ENCODE measurements at places on chromosomes 7 and 10.

DNA sequence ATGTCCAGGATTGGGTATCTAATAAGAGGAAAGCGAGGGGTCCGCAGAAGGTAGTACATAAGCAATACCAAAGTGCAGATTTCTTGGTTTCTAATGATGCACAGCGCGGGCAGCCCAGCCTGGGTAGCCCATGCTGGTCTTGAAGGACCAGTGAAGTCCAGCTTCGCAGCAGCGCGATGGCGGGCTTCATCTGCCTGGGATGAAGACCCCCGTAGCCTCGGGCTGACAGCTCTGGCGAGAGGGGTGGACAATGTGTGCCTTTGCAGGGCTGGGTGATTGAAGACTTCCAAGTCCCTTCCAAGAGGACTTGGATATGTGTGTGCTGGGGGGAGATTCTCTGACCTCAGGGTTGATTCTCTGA lies 2.2 kb downstream of the SORCS3 start:
- no peak for DNase-seq

DNA sequence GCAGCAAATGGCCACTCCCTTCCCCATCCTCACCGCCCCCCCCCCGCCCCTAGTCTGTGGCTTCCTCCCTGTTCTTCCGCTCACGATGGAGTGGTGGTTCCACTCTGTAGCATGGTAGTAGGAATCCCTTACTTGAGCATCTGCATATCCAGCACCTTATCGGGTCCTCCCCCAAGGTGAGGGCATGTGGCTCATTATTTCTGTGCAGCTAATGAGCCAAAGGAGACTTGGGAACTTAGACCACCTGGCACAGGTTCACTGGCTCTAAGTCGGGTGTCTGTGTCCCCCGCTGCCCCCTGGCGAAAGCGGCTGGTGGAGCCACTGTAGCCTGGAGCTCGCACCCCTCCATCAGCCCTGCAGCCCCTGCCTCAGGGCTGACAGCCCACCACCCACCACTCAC lies 22.8 kb upstream of the GPR26 start:
- no peak for DNase-seq

GRCh38 chr7:44078521-44078920 lies 3.8 kb downstream of the POLM start:
- DNase-seq = peak; percentile 69

DNA sequence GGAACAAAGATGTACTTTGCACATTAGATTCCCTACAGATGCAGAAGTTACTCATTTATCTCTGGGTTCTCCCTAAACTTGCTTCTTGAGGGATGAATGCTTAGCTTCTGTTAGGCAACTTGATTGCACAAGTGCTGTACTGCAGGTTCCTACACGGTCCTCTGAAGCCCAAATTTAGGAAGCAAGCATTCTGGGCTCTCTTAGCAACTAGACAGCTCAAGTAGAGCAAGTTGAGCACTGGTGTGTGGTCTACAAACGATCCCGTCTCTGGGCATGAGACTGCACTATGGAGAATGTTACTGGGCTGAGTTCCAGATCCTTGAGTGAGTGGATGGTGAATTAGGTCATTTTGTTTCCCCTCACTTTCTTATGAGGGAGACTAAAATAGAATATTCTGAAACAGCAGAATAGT lies 14.3 kb downstream of the SEMA3D start:
- no peak for DNase-seq

- DNase-seq = no peak
These were observed 505.4 kb downstream of the LRMDA start for GRCh38 chr10:75936841-75937240.

DNA sequence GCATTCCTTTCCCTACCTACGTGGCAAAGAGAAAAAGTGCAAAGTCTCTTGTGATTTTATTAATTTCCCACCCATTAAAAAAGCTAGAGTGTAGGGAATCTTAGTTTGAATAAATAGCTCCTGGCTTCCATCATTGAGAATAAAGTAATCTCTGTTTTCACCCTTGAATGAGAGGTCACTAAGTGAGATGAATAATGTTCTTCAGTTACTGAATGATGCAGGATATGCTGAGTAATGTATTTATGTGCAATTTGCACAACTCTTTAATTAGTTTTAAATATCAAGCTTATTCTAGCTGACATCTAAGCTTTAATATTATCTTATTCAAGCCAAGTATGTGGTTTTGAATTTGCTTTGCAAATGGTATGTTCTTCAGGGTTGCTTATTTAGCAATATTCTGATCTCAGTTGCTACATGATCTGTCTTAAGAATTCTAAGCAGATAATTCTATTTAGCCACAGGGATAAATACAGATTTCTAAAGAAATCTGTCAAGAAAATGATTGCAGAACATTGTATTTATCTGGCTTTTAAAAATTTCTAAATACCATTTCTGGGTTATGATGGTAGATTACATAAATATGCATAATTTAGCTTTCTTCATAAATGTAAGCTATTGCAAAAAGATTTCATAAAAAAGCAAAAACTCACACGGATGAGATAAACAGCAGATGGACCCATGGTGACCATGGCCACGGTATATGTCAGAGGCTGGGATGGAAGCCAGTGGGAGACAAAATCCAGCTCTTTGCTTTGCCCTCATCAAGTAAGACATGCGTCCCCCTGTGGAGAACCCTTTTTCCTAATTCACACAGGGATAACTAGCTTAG lies 141.0 kb downstream of the MACC1 start:
- DNase-seq = no peak

DNA sequence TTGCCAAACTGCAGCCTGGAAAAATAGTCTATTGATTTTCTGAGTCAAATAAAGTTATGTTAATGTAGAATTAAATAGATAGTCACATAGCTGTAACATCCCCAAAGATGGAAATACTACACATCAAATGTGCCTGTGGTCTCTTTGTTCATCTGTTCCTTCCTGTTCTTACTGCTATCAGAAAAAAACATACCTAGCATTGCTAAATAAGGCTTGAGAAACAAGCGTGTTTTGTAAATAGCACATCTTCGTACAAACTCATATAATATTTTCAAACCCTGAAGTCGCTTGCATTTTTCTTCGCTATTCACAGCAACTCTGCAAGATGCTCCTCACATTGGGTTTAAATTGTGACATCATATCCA lies 116.1 kb downstream of the KLF6 start:
- no peak for DNase-seq

- DNase-seq = no peak
These were observed 724.6 kb upstream of the NRP1 start for GRCh38 chr10:34058845-34059614.

GRCh38 chr7:104267701-104268368 lies 60.0 kb upstream of the ORC5 start:
- DNase-seq = peak; percentile 10

DNA sequence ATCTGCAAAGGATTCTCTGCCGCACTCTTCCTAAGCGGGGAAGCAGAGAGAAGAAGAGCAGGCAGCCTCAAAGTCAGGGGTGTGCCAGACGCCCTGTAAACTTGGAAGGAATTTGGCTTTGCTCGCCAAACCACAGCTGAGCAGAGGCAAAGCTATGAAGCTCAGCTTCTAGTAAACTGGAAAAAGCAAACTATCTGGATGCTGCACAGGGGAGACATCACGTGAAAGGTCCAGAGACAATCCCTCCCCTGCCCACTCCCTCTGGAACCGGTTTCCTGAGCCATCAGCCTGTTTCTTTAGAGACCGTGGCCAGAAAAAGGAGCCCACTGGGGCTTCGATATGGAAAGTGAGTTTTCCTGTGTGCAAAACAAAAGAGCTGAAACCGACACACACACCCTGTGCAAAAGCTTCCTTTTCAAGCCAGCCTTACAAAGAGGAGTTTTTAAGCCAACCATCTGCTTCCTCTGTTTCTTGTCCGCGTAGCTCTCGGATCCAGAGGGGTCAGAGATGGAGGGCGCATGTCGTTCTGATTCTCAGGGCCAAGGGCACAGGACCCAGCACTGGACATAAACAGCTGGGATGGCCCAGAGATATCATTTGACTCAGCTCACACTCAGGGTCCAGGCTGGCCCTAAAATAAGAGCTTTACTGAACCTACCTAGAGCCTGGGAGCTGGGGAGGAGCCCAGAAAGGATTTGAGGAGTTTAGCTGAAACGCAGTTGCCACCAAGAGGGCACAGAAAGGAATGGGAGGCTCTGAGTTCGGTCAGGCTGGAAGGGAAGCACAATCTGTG lies 58.2 kb upstream of the DNAAF5 start:
- DNase-seq = no peak

DNA sequence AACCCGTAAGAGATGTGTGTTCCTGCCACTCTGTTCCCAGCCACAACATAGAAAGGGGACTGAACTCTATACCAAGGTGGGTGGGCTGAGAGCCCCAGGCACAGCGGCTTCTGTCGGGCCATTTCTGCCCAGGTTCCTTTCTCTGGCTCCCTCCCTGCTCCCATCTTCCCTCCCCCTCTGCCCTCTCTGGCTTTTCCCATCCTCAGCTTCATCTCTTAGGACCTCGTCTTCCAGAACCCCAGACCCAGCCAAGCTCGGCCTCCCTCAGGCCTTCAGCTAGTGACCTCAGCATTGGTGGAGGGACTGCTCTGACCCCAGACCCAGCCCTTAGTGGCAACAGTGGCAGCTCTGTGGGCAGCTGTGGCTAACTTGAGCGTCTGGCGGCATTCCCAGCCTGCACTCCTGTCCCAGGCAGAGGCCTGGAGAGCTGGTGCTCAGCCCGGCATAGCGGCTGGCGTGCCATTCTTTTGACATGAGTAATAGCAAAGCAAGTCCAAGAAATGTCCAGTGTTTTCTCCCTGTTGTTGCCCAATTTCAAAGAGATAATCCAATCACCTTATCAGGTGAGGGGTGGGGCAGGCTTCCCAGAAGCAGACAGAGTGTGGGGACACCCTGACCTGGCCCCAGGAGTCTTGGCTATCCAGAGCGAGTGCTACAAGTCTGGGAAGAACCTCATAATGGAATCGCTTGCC lies 15.9 kb downstream of the PTPRE start:
- DNase-seq = peak; percentile 88

GRCh38 chr7:67655168-67655567 lies 658.5 kb downstream of the TYW1 start:
- DNase-seq = no peak

- no peak for DNase-seq
These were observed 67.7 kb downstream of the ARHGAP22 start for GRCh38 chr10:48536916-48537890.

DNA sequence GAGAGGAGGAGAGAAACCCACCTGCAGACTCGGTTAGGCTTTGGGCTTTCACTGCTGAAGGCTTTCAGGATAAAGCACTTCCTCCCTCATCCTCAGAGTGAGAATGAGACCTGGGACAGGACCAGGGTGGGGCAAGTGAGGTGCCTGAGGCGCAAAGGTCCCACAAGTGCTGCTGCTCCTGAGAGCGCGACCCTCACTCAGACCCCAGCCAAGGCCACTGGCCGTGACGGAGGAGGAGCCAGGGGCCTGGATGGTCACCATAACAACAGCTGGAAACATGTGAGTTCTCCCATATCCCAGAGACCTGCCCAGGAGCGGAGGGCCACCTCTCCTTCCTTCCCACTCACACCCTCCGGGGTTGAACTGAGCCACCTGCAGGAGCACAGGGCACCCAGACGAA lies 46.9 kb upstream of the MKRN1 start:
- DNase-seq = no peak

DNA sequence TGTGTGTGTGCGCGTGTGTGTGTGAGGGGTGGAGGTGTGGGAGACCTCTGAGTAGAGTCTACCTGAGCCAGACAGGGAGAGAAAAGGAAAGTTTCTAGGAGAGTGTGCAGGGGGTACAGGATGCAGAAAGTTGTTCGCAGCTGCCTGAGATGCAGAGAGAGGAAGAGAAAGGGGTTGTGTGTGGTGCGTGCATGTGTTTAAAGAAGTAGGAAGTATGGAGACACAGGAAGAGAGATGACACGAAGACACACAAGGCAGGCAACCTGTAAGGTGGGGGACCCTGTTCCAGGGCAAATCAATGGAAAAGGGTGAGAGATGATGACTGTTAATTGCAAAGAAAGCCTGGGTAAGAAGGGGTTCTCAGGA lies 52.2 kb downstream of the C10orf105 start:
- DNase-seq = no peak

DNA sequence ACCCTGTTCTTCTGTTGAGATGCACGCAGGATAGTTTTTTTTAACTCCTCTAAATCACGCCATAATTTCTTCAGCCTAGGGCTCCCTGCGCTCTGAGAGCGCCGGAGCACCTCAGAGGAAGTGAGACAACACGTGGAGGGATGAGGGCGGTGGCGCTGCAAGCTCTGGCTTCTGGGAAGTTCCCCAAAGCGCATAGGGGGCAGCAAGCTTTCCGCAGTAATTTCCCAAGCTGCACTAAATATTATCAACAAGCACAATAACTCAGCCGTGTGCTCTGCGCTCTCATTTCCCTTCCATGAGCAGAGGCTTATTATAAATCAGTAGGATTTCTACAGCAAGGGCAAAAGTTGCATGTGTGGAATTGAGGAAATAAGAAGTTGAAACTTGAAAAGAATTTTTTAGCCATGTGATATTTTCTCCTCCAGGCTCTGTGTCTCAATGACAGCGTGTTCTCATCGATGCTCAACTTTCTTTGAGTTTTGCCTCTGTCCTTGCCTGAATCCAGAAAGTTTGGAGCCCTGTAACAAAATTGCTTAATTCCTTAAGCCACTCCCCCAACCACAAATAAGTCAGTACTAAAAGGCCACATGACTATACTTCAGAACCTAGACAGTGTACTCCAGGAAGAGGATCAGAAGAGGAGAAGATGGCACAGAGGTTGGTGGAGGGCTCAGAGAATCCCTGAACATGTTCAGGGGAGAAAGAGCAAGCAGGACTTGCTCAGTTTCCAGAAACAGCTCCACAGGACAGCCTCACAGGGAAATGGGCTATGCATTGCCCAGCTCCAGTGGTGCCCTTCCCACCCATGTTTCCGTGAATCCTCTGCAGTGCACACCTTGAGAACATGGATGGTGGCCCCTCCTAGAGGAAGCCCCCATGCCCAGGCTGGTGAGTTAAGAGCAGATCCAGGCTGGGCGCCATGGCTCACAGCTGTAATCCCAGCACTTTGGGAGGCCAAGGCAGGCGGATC lies 221.5 kb upstream of the GHITM start:
- no peak for DNase-seq

- DNase-seq = no peak
These were observed 275.9 kb downstream of the PRPF18 start for GRCh38 chr10:13862546-13863233.

DNA sequence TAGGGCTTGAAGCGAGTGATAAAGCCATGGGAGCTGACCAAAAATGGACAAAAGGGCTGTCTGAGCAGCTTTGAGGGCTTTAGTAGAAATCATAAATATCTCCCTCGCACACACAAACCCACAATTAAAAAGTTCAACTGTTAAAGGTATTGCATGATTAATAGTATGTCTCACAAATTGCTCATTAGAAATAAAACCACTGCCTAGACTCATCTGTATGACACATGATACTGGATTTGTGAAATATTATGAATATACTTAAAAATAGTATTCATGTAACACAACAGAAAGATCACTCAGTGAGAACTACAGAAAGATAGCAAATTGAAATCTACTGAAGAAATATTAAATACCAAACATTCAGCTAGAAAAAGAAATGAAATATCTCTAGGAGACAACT lies 11.9 kb upstream of the PTPN12 start:
- DNase-seq = no peak
